ENCODE measurements at places on chromosomes 2 and 18. TPM values are rescaled to one million over a fixed set of nuclear protein-coding genes. Genes with fewer than 3 reads are reported as not detected.

- no peak for DNase-seq
Observed at GRCh38 chr18:74836296-74837139, 238.8 kb downstream of the ZNF407 start.

DNA sequence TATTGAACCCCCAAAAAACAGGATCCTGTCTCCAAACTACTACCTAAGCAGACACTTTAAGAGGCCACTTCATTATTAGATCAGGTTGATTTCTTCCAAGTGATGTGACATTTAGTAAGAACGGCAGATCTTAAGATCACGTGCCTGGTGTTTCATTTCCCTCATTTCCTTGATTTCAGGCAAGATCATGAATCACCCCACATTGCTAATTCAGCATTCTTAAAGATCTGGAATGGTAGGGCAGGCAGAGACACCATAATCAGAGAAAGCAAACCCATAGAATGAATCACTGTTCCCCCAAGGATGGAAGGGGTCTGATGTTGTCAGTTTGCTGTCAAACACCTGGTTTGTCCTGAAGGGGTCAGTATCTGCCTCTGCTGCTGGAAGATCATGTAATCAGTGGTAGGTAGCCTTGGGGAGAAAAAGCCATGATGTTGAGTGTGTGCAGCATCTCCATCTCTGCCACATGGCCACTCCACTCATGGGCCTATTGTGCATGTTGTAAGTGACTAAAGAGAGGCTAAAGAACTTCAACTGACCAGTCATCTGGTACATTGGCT is 133.9 kb downstream of the ARHGAP15 start:
- no peak for DNase-seq

DNA sequence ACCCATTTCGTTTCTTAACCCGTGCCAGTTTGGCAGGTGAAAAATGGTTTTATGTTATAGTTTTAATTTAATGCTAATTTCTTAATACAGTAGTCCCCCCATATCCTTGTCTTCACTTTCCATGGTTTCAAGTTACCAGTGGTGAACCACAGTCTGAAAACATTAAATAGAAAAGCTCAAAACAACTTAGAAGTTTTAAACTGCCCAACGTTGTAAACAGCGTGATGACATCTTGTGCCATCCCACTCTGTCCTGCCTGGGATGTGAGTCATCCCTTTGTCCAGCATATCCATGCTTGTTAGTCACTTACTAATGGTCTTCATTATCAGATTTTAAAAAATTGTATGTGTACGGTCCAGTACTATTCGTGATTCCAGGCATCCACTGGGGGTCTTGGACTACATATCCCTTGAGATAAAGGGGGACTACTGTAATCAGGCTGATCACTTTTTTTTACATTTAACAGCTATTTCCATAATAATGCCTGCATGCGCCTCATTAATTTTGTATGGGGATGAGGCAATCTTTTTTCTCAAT is 31.9 kb downstream of the SLC66A3 start:
- no peak for DNase-seq

DNA sequence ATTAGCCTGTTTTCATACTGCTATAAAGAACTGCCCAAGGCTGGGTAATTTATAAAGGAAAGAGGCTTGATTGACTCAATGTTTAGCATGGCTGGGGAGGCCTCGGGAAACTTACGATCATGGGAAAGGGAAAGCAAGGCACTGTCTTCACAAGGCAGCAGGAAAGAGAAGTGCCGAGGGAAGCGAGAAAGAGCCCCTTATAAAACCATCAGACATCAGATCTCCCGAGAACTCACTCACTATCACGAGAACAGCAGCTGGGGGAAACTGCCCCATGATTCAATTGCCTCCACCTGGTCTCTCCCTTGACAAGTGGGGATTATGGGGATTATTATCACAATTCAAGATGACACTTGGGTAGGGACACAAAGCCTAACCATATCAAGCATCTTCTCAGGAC is 23.3 kb downstream of the RHOB start:
- DNase-seq, result no peak

DNA sequence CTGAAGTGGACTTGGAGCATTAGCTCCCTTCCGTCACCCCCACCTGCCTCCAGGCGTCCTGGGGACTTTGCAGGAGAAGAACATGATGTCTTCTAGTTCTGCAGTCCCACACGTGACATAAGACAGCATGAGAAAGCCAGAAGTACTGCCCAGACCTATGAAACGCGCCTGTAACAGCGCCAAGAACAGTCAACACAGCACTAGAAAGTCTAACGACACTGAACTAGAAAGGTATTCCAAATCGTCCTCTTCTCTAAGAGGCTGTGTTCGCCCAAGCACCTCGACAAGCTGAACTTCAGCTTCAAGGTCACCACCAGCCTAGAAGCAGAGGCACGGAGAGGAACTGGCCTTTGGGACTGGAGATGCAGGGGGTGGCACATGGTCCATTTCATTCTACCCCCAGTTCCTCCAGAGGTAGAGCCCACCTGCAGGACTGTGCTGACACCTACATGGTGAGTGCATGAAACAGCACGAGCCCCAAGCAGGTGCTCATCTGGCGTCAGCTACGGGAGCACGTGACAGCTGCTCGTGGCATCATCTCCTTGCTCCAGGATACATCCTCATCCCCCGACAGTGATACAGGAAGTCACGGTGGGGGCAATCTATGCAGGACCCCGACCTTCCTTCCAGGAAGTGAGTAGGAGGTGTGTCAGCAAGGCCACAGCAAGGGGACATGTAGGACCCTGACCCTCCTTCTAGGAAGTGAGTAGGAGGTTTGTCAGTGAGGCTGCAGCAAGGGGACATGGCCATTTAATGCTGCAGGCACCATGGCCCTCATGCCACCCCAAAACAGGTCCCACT is 3.7 kb downstream of the HDAC4 start:
- no peak for DNase-seq

- DNase-seq, result no peak
Observed at GRCh38 chr2:10833021-10833420, 20.4 kb upstream of the PDIA6 start.

DNA sequence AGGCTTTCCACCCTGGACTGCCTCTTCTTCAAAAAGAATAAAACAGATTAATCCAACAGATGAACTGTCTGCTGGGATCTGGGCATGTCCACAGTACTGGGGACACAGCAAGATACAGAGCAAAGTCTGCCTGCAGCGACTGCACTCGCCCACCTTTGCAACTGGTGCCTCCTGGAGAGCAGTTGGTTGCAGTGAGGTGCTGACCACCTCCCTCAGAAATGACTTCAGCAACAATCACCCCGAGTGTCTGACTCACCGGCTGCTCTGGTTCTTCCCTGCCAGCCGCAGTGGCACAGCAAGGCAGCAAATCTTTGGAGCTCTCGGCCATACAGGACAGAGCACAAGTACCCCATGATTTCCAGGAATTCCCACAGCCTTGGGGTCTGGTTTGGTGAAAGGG is 179.7 kb downstream of the ANAPC1 start:
- no peak for DNase-seq

- no peak for DNase-seq
Observed at GRCh38 chr18:2681993-2682603, 26.6 kb downstream of the SMCHD1 start.

DNA sequence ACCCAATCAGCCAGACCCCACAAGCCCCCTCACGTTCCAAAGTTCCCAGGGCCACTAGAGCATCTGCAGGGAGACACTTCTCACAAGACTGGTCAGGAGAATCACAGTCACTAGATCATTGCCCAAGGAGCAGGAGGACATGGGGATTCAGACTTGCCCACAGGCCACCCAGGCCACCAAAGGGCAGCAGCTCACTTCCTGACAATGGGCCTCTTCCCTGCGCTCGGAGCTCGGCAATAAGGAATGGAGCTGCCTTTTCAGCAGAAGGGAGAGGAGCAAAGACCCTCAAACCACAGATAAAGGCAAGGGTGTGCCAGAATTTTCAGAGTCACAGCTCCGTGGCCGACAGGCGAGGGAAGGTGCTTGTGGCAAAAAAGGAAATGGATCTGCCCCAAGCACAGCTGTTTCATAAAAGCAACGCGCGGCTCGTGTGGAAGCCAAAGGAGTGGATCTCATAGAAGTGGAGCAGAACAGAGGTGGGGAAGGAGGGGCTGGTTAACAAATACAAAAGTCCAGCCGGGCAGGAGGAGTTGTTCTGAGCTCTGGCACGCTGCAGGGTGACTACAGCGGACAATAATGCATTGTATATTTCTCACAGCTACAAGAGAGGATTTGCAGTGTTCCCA is 72.1 kb downstream of the EDAR start:
- no peak for DNase-seq

DNA sequence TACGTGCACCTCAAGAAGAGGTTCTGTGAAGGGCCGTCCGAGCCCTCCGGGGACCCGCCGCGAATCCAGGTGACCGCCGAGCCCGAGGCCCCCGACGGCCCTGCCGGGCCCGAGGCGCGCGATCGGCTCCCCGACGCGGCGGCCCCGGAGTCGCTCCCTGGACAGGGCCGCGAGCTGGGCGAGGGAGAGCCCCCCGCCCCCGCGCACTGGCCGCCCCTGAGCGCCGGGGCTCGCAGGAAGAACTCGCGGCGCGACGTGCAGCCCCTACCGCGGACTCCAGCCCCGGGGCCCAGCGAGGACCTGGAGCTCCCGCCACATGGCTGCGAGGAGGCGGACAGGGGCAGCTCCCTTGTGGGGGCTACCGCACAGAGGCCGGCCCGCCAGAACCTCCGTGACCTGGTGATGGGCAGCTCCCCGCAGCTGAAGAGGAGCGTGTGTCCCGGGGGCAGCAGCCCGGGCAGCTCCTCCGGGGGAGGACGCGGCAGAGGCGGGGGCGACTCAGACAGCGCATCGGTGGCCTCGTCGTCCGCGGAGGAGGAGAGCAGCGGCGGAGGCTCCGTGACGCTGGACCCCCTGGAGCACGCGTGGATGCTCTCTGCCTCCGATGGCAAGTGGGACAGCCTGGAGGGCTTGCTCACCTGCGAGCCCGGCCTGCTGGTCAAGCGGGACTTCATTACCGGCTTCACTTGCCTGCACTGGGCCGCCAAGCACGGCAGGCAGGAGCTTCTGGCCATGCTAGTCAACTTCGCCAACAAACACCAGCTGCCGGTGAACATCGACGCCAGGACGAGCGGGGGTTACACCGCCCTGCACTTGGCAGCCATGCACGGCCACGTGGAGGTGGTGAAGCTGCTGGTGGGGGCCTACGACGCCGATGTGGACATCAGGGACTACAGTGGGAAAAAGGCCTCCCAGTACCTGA is 812 bp downstream of the SOWAHC start:
- DNase-seq, result no peak

GRCh38 chr2:109057686-109058085 is 68.7 kb upstream of the EDAR start:
- DNase-seq, result no peak

- no peak for DNase-seq
Observed at GRCh38 chr2:238879621-238880377, 31.9 kb downstream of the TWIST2 start.

GRCh38 chr18:59881728-59882656 is 17.8 kb upstream of the PMAIP1 start:
- peak; percentile 35 for DNase-seq

DNA sequence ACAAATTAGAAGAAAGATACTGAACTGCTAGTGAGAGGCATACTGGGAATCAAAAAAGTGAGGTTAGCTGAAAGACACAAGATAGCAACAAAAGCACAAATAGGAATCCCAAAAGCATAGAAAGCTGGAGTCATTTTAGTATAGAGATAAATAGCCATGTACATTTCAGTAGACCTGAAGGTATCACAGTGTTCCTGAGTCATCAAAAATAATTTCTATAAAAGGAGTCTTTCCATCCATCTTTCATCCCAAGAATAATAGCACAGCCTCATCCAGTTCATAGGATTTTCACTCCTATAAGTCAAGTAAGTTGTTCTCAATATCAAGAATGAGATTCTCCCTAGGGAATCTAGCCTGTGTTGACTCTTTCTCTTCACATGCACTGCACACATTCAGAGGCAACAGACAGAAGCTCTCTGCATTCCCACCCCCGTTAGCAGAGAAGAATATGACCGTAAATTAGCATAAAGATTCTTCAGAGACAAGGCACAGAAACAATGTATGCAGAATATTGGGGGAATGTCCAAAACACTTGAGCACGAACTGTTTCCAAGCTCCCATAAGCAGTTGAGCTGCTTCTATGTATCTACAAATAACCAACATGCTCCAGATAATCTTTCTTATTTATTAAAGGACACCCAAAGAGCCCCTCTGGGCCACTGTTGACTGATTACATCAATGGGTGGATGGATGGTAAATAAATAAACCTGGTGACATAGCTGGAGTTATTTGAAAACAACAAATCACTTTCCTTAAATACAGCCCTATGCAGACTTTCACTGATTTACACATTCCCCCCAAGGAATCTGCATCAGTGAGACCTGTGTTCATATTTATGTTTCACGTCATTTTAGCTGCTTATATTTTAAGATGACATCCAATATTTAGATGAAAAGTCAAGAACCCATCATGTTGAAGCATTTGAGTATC is 174.5 kb upstream of the PKDCC start:
- peak; percentile 22 for DNase-seq

GRCh38 chr2:36369716-36370115 is 14.1 kb downstream of the CRIM1 start:
- DNase-seq, result no peak

GRCh38 chr2:145203891-145204290 is 684.0 kb upstream of the ZEB2 start:
- DNase-seq, result no peak

DNA sequence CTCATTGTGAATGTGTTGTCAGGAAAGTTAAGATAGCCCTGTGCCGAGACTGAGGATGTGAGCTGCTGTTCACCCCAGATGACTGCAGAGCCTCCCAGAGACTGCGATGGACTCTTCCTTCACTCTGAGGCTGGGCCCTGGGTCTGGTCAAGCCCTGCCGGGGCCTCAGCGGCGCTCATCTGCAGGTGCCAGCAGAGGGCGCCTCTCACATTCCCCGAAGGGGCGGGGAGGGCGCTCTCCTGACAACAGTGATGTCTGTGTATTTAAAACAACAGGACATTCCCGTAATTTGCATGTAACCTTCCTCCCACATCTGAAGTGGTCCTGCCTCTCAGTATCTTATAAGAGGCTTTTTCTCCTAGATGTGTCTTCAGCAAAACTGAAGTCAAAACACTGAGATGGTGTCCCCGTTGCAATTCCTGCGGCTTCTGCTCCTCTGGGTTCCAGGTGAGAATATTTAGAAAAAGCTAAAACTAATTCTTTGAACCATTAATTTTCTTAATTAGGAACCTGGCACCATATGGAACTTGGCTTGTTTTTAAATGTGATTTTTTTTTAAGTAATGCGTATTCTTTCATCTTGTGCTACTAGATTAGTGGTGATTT is 1377.9 kb downstream of the RPIA start:
- no peak for DNase-seq

- DNase-seq, result no peak
Observed at GRCh38 chr2:101821828-101822458, 124.4 kb downstream of the MAP4K4 start.

- DNase-seq, result no peak
Observed at GRCh38 chr2:23659328-23659727, 267.6 kb downstream of the ATAD2B start.

GRCh38 chr2:27832396-27832795 is 57.8 kb downstream of the RBKS start:
- no peak for DNase-seq

The FN1 gene
- 394 TPM for total RNA-seq

The EVX2 gene
- not detected for total RNA-seq

The MAP4K3 gene
- total RNA-seq, result 59.2 TPM

The CYP26B1 gene
- 25.9 TPM for total RNA-seq

The ACKR3 gene
- total RNA-seq, result 27.3 TPM

The SETBP1 gene
- 24.1 TPM for total RNA-seq

The DNER gene
- total RNA-seq, result 3.3 TPM

The TMEM37 gene
- total RNA-seq, result 1.5 TPM

The GRHL1 gene
- 93.0 TPM for total RNA-seq

The GPR17 gene
- 0.79 TPM for total RNA-seq

The RAPH1 gene
- total RNA-seq, result 24.0 TPM

The CCDC68 gene
- total RNA-seq, result 1.3 TPM

The NEB gene
- 212 TPM for total RNA-seq

The TSPYL6 gene
- not detected for total RNA-seq

The PHOSPHO2 gene
- 5.9 TPM for total RNA-seq

The SCYGR4 gene
- 0.89 TPM for total RNA-seq

The TUBA4B gene
- not detected for total RNA-seq
